ENCODE measurements at places on chromosomes 4 and X.

DNA sequence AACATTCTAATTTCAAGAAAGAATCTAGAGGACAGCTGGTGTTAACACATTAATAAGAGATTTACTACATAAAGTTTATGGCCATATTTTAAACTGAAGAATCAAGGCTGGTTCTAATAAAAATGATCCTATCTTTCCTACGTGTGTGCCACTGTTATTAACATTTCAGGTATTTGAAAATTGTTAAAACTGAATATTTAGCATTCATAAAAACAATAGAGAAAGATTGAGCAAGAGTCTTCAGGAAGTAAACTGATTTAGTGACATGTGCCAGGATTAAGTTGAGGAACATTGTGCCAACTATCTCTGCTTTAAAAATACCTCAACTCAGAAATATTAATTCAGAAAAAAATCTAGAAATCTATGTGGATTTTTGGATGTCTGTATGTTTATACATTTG, 810.1 kb downstream of the FAT4 start:
- DNase-seq, result peak; percentile 9

- no peak for DNase-seq
Observed at GRCh38 chr4:10458177-10458576, 951 bp upstream of the ZNF518B start.

DNA sequence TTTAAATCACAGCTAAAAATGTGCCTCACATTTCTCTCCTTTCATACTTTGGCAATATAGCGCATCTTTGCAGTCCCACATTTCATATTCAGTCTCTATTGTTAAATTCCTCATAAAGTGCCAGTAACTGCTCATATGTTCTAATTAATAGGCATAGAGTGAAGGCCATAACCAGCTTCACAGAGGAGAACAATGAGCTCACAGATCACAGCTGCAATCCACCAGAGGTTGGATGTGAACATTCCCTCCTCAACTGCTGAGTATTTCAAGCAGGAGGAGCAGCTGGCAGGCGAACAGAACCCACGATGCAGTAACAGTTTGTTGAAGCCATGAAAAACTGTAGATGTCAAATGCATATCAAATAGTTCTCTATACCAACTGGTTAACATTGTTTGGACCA, 2088.7 kb upstream of the AGA start:
- no peak for DNase-seq

- no peak for DNase-seq
Observed at GRCh38 chr4:111780965-111781364, 364.3 kb upstream of the FAM241A start.

DNA sequence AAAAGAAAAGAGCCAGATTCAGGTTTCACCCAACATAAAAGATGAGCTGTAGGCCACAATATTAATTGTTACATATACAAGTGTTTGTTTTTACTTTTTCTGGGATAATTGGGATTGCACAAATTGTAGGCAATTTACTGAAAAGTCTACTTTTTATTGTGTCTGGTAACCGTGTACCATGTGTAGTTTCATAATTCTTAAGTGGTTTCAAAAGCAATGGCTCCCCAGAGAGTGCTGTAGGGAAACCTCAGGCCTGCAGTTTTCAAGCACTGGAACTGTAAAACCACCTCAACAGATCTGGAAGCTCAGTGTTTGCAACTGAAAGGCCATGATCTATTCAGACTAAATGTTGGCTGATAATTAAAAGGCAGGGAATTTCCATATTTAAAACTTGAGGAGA, 53.9 kb upstream of the MMAA start:
- no peak for DNase-seq

- peak; percentile 68 for DNase-seq
Observed at GRCh38 chr4:105979506-105979905, 84.2 kb downstream of the NPNT start.

GRCh38 chr4:42778349-42778748, 114.2 kb upstream of the GRXCR1 start:
- DNase-seq, result no peak

- DNase-seq, result no peak
Observed at GRCh38 chr4:3091464-3091863, 17.0 kb downstream of the HTT start.

DNA sequence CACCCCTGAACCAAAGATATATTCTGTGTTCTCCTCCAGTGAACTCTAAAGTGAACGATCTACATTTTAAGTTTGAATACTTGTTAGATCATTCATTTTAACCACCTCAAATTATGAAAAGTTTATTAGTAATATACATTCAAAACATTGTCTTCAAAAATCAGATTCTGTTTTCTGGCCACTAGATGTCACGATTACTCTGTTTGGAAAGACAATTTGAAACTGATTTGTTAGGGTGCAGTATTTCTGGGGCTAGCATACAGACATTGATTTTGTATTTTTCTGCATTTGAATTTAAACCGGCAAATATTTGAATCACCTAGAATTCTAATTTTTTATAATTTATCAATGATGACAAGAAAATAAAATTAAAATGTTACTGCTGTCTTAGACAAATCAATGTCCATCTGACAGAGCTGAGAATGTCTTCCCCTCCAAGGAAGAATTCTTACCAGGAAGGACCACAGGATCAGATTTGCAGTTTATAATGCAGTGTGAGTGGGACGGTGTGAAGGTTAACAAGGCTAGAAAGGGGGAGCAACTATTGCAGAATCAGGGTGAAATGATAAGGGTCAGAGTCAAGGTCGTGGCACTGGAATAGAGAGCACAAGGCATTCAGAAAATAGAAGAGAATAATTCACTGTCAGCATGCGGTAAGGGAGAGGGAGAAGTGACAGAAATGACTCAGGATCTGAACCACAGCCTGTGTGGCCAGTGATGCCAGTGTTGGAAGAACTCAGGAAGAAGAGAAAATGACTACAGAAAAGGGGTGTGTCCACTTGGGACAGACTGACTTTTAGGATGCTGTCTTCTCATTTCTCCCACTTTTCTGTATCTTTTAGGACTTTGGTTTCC, 91.6 kb downstream of the ANXA10 start:
- DNase-seq, result peak; percentile 59

- peak; percentile 37 for DNase-seq
Observed at GRCh38 chr4:7782783-7783182, 156.9 kb downstream of the AFAP1 start.

- peak; percentile 5 for DNase-seq
Observed at GRCh38 chr4:95362906-95363558, 185.7 kb downstream of the UNC5C start.

- DNase-seq, result no peak
Observed at GRCh38 chr4:52903273-52903672, 41.2 kb downstream of the RASL11B start.

DNA sequence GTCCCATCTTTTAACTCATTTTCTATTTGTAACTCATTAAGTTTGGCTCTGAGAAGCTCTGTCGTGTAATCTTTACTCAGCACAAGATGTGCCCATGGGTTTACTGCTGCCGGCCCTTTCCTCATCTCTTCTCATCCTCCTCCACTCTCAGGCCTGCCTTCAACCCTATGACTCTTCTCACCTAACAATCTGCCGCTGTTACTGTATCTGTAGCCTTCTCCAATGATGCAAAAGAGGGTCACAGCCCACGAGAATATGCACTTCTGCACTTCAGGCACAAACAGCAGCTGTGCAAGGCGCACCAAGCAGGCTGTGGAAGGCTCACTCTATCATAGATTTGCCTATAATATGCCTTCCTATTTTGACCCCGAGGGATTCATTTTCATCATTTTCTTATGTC, 546.5 kb upstream of the GALNTL6 start:
- no peak for DNase-seq

DNA sequence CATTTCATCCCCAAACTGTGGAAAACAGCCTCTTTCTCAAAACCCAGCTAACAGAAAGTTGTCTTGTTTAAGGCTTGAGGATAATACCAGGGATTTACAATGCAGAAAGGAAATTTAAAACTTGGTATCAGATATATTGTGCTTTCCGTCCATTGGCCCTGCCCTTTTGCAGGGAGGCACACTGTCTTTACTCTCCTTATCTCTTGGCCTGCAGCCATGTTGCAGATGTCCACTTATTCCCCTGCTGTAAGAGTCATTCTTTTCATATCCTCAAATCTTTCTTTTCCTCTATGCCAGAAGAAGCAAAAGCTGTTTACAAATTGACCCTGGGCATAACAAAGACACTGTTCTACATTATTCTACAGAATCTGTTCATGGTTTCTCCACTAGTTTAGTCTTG, 75.6 kb upstream of the DYNLT3 start:
- no peak for DNase-seq

- DNase-seq, result no peak
Observed at GRCh38 chrX:22959204-22959920, 40.4 kb upstream of the DDX53 start.

GRCh38 chrX:10212395-10212794, 55.6 kb downstream of the CLCN4 start:
- DNase-seq, result no peak

DNA sequence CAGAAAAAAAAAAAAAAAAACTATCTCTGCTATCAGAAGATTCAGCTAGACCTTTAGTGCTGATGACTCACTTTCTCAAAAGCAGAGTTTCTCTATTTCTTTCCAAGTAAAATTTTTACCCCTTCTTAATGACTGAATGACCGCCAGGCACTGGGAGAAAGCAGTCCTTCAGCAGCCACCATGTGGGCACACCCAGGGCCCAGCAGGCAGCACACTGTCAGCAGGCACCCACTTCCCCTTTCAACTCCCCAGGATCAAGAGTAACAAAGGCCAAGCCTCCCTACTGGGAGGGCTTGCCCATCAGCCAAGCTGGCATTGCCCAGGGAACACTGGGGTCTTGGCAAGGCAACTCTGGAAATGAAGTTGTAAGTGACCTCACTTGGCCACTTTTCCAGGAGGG, 201.9 kb upstream of the MAMLD1 start:
- DNase-seq, result no peak

- DNase-seq, result no peak
Observed at GRCh38 chr4:105536601-105537000, 15.8 kb upstream of the ARHGEF38 start.

DNA sequence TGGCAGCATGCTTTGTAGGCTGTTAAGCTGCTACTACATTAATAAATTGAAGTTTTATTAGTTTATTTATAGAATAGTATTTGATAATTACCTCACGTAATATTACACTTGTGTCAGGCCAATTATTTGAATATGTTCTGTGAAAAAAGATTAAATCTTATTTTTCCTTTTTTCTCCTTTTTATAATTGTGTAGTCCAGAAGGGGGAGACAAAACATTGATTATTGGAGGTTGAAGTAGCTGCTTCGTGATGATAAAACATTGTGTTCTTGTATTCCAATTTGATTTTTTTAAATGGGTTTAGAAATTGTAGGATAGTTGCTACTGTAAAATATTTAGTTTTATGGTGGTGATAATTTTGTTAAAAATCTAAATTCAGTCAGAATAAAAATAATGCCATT, 85.7 kb downstream of the DIAPH2 start:
- DNase-seq, result peak; percentile 5

- no peak for DNase-seq
Observed at GRCh38 chrX:149490100-149490499, 15.0 kb downstream of the IDS start.

DNA sequence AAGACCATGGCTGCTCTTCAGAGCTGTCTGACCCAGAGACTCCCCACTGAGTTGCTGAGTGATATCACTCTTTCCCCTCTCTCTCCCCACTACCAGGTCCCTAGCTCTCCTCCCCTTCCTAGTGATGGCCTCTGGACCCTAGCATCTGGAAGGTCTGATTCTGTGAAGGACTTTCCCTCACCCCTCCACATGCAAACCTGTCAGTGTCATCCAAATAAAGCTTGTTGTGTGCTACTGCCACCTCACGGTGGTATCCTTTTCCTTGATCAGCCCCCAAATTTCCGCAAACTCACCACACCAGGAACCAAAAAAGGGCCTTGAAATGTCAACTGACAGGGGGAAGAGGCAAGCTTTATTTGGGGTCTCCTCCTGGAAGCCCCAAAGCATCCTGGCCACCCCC, 500.2 kb downstream of the IDS start:
- no peak for DNase-seq

GRCh38 chr4:177596035-177596434, 153.8 kb upstream of the AGA start:
- peak; percentile 87 for DNase-seq

- DNase-seq, result no peak
Observed at GRCh38 chr4:178681871-178682270, 1239.6 kb upstream of the AGA start.

DNA sequence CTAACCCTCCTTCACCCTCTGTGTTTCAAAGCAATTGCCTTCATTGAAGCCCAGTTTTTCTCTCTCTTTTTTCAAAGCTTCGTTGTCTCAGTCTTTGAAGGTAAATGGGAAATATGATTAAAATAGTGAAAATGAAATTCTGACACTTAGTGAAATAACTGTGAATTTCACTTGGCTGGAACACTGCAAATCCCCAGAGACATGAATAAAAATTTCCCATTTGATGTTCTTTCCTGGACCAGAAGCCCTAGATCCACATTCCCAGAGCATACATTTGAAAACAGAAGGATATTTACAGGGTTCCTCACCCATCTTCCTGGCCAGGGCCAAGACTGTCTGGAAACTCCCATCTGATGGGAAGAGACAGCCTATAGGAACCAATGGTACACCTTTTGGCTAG, 45.0 kb downstream of the SLC2A9 start:
- DNase-seq, result no peak

GRCh38 chr4:145014365-145014764, 83.6 kb downstream of the ANAPC10 start:
- DNase-seq, result no peak

- peak; percentile 42 for DNase-seq
Observed at GRCh38 chrX:140733766-140734342, 24.3 kb downstream of the LINC00632 start.

- DNase-seq, result no peak
Observed at GRCh38 chrX:25389266-25389665, 373.5 kb upstream of the ARX start.

DNA sequence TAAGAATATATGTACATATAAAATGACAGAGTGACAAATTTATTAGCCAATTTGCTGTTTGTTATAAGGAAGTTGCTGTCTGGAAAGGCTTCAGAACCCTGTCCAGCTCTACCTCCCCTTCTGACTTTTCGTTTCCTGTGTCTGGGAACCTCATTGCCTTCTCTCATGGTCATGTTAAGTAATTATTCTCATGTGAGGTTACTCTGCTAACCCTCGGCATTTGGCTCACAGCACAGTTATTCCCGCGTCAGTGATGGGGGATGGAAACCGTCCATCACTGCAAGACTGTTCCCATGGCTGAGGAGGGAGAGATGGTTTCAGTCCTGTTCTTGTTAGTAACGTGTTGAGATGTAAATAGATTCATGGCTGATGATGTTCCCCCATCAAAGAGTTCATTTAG, 11.9 kb downstream of the EDNRA start:
- DNase-seq, result peak; percentile 84

DNA sequence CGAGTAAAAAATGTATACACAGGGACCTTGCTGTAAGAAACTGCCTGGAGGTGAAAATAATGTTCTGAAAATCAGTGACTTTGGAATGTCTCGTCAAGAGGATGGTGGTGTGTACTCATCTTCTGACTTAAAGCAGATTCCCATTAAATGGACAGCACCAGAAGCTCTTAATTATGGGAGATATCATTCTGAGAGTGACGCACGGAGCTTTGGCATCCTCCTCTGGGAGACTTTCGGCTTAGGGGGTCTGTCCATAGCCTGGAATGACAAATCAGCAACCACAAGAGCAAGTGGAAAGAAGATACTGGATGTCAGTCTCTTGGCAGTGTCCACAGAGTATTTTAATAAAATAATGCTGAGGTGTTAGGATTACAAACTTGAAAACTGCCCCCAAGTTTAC, 129.4 kb downstream of the THOC2 start:
- DNase-seq, result no peak

Data from fibroblast of skin of back (primary cell).